ENCODE measurements at places on chromosomes 11 and 22.

DNA sequence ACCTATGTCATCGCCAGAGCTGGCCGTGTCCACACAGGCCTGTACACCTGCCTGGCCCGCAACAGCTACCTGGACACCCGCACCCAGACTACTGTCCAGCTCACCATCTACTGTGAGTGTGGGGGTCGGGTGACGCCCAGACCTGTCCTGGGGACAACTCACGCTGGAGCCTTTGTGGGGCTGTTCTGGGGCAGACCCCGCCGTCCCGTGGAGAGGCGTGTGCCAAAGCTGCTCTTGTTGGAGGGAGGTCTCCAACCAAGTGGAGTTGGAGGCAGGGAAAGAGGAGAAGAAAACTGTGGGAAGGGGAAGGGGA lies 4.3 kb downstream of the VSIG10L2 start:
- no peak for DNase-seq

DNA sequence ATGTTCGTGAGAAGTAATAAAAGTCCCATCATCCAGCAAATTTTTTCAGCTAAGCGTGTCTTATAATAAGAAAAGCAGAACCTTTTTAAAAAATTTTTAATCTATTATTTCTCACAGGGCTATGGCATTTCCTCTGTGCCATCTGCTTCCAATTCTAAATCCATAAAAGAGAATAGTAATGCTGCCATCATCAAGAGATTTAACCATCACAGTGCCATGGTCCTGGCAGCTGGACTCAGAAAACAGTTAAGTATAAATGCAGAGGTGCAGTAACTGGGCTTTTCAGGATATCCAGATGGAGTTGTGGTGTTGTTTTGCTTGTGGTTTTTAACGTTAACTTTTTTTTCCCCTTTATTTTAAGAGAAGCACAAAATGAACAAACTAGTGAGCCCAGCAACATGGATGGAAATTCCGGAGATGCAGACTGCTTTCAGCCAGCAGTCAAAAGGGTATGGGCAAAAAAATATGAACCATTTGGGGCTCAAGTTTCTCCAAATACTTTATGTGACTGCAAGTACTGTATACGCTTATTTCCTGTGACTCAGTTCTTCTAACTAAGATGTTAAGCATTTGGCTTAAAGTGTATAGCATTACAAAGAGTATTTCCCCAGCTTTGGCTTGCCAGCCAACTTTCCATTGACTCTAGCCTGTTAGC lies 25.2 kb downstream of the GTF2H1 start:
- DNase-seq, result no peak

DNA sequence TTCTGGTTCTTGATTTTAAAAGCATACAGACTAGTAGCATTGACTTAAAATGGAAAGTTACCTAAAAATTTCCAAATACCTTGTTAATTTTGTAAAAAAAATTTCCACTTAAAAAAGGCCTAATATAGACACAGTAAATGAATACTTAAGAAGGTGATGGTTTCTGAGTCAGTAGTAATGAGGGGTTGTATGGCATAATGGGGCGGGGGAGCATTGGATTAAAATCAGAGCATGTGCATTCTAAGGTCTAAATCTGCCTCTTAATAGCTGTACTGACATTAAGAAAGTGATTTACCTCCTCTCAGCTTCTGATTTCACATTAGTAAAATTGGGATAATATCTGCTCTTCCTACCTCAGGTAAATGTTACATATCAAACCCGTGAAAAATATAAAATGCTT lies 446.5 kb downstream of the AASDHPPT start:
- no peak for DNase-seq

GRCh38 chr11:48081151-48082010 lies 101.0 kb downstream of the PTPRJ start:
- no peak for DNase-seq

DNA sequence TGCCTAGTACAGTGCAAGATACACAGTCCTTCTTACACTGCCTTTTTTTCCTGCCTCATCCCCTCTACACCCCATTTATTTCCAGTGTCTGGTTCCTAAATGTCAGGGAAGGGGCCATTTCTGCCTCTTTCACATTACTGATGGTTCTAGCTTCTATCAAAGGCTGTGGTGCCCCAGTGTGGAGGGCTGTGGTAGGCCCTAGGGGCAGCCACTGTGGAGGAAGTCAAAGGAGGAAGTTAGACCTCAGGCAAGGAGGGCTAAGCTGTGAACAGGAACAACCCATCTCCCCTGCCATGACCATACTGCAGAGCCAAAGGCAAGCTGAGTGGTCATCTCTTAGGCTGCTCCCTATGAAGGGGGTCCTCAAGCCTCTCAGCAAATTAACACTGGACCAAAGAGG lies 81.9 kb upstream of the CRTAM start:
- DNase-seq, result no peak

DNA sequence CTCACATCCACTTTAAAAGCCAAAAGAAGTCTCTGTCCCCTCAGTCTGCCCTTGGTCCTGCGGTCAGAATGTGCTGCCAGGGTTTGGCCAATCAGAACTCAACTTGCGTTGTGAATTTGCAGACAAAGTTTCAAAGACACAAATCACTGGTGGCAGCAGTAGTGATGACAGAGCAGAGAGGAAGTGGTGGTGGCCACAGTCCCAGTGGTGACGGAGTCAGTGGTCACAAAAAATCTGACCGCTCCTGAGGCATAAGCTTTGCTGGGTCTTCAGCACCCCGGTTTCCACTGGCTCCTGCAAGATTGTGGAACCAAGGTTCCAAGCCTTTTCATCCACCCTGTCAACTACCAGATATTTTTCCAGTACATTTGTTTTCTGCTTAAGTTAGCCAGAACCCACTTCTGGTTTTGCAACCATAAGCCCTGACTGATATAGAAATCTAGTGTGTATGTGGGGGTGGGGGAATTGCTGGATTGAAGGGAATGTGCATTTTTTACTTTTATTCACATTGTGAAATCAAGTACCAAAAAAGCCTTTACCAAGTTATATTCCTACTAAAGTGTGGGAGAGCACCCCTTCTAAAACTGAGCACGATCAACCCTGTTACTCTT lies 112.3 kb downstream of the TMPRSS5 start:
- DNase-seq, result no peak

GRCh38 chr11:113400631-113401230 lies 13.2 kb downstream of the ANKK1 start:
- no peak for DNase-seq

- no peak for DNase-seq
Observed at GRCh38 chr11:116989184-116989583, 109.0 kb downstream of the SIK3 start.

DNA sequence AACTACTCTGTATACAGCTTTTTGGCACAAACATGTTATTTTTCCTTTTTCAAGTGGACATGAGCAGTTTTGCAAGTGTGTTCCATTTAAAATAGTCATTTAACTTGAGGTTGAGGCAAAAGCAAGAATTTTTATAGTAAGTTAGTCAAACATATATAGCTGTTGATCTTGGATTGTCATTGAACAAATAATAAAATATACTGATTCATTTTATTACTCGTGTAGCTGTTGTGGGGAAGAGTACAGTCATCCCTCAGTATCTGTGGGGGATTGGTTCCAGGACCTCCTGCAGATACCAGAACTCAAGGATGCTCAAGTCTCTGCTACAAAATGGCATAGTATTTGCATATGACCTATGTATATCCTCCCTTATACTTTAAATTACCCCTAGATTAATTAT lies 45.3 kb downstream of the EXT2 start:
- DNase-seq, result no peak

GRCh38 chr22:25347752-25348102 lies 128.3 kb downstream of the CRYBB2 start:
- no peak for DNase-seq

DNA sequence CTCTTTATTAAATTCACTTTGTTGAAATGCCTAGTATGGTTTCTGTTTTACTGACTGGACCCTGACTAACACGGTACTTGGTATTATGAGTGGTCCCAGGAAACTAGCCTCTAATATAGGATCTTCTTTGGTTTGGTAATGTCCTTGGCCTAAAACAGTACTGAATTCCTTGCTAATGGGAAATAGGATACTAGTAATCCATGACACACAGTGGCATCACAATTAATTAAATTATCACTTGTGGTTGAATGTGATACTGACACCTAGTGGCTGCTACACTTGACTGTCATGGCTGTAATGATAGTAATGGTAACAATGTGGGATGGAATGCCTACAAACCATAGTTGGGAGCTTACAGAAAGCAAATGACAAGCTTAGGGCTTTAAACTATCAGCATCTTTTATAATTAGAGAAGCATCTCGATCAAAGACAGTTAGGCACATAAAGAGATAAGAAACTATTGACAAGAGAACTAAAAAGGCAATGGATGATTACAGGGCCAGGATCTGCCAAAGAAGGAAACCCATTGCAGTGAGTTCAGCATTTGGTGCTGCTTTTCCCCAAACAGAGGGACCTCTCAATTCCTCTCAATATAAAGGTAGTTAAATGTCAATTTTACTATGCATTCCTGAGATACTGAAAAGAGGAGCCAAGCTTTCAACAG lies 8.6 kb downstream of the DNHD1 start:
- no peak for DNase-seq

DNA sequence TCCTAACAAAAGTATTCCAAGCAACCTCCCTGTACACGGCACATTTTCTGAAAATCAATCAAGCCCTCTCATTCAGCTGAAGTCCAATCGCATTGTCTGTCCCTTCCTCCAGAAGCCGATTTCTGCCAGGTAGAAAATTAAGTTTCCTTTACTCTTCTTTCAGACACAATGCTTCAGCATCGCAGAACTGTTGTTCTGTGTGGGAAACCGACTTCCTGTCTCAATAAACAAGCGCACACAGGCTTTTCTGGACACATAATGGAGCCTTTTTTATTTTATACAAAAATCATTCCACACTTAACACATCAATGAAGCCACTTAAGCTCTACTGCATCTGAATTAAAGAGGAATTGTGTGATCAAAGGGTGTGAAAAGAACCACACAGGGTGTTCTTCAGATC lies 75.6 kb downstream of the BLID start:
- no peak for DNase-seq

All from stimulated activated CD8-positive, alpha-beta memory T cell treated with anti-CD3 and anti-CD28 coated beads, Interleukin-7, amount 100 ng/mL, for 24 hours (primary cell).